ENCODE measurements at places on chromosomes 7 and 10.
A peak's percentile ranks its signal among the peaks of the same experiment; 100 is the strongest.

GRCh38 chr7:36305648-36306047 lies 84.0 kb upstream of the ANLN start:
- DNase-seq: no peak

DNA sequence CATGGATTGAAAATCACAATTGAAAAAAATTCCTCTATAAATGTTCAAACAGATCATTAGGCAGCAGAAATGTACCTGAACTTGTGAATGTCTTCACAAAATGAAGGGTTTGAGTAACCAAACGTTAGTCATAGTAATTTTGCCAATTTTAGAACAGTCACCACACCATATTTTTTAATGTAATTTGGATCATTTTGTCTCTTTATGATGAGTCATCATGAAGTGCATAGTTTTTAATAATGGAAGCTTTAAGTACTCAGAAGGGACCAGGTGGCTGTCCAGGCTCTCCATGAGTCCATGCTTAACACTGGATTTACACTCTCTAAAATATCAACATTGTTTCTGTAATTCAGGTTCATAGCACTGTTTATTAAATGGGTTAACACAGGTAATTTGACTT lies 219.2 kb downstream of the ETV1 start:
- no peak for DNase-seq

DNA sequence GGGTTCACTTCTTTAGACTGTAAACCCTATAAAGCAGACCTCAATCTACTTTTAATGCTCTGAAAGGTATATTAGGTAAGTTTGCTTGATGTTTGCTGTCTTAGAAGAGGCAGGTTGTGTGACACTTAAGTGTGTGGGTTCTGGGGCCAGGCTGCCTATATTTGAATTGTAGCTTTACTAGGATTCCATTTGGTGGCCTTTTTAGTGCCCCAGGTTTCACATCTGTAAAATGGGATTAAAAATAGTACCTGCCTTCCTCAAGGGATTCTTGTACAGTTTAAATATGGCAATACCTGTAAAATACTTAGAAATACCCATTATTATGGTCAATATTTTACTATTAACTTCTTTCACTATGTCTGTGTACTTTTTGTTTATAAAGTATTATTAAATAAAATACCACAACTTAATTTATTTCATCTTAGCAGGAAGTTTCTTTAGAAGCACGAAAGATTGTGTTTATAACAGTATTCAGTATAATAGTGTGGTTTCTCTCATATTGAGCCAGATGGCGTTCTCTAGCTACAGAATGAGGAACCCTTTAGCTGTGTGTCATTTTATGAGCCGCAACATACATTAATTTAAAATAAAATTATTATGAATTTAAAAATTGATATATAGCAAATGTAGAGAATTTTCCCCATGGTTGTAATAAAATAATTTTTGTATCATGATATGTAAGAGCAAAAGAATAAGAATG lies 94.2 kb downstream of the CDK14 start:
- no peak for DNase-seq

DNA sequence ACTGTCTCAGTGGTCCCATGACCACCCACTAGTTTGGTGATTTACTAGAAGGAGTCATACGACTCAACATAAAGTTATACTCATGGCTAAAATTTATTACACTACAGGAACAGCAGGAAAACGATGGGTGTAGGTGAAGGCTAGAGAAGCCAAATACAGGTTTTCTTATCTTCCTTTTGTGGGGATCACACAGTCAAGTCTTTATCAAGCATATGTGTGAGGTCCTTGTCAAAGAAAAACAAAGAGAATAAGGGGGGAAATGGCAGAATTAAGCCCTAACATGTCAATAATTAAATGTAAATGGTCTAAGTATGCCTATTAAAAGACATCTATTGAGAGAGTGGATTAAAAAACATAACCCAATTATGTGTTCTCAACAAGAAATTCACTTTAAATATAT lies 47.8 kb upstream of the UBN2 start:
- DNase-seq: peak; percentile 22

DNA sequence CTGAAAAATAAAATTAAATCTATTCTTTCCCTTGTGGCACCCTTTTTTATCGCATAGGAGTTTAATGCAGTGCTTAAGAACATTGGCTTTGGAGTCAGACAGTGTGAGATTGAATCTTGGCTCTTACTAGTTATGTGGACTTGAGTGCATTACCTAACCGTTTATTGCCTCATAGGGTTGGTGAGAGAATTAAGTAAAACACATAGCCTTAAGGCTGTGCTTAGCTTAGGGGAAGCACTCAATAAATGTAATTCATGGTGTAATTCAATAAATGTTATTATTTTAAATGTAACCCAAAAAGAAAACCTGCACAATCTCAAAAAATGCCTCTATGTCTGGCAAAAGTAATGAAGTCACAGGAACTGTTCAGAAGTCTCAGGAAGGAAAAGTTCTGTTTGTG lies 2.7 kb downstream of the STK17A start:
- peak; percentile 74 for DNase-seq

GRCh38 chr10:47276071-47276470 lies 23.9 kb upstream of the GDF10 start:
- DNase-seq: no peak

GRCh38 chr10:98391578-98391991 lies 23.4 kb downstream of the PYROXD2 start:
- DNase-seq: peak; percentile 49

GRCh38 chr7:76372984-76373833 lies 14.4 kb upstream of the YWHAG start:
- DNase-seq: peak; percentile 72

- no peak for DNase-seq
These were observed 1.5 kb downstream of the POLD2 start for GRCh38 chr7:44121761-44122420.

- no peak for DNase-seq
These were observed 95.7 kb downstream of the CTTNBP2 start for GRCh38 chr7:117777335-117778142.

Measured in hematopoietic multipotent progenitor cell treated with erythropoietin and hydrocortisone succinate and interleukin-3 and kit ligand, for 4 days (in vitro differentiated cells).